Activated naive CD4-positive, alpha-beta T cell treated with anti-CD3 and anti-CD28 coated beads, Interleukin-2, amount 50 U/mL, for 72 hours (primary cell): ENCODE measurements at places on chromosomes 11 and 22.
A peak's percentile ranks its signal among the peaks of the same experiment; 100 is the strongest.

DNA sequence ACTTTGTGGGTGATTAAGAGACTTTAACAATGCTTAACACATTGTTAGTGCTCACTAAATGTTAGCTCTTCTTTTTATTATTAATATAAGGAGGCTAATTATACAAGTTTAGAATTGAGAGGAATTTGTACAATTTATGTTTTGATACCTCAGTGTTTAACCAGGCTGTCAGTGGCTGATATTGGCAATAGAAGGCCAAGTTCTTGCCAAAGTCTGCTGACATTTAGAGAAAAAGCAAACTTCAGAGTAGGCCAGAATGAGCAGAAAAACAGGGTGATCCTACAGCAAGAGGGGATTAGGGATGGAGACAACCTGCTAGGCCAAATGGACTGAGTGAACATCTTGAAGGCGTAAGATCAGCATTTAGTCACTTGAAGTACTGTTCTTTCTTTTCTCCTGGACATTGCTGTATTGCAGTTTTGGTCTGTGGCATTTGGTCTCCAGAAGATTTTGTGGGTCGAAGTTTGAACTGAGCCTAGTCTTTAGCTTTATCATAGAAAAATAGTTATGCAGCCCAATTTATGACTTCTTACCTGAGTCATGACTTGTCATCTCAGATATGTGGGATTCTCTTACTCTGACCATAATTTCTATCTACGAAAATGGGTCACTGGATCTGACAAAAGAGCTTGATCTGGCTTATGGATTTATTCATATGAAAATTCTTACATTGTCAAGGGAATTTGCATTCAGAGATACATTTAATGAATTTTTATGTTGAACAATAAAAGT, 9.0 kb downstream of the TRIM44 start:
- no peak for DNase-seq

DNA sequence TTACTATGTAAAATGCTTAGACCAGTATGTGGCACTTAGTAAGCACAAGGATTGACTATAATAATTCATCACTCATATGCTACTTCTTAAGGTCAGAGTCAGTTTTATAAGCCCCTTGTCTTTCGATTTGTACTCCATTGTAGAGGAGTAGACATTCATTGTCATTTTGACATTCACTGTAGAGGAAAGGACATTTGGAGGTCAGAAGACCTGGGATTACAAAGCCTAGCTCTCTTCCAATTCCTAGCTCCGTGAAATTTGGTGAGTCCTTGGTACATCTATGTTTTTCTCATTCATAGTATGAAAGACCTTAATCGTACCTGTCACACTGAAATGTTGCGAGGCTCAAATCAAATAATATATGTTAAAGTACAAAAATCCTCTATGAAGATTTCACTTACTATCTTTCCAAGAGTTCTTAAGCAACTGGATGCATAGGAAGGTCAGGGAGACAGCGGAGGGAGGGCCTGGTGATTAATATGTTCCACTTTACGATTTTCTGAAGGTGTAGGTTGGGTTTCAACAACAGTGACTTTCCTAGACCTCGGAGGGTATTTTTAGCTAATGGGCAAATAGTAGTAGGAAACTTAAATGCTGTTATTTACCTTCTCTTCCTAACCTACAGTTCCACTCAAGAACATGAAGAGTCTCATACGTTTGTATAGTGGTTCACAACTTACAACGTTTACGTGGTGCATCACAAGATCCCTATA, 1.4 kb upstream of the EMSY start:
- no peak for DNase-seq

DNA sequence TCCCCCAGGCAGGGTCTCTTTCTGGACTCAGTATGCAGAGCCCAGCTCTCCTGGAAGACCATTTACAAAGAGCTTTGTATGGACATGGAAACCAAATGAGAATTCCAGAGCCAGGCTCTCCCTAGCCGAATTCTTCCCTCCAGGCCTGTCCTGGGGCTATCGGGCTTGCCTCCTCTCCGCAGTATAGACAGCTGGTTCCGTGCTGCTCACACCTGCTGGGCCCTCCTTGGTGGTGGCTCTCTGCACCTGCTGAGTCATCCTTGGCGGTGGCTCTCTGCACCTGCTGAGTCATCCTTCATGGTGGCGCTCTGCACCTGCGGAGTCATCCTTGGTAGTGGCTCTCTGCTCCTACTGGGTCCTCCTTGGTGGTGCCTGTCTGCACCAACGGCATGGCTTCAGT, 743.5 kb downstream of the BRD1 start:
- DNase-seq, result no peak

DNA sequence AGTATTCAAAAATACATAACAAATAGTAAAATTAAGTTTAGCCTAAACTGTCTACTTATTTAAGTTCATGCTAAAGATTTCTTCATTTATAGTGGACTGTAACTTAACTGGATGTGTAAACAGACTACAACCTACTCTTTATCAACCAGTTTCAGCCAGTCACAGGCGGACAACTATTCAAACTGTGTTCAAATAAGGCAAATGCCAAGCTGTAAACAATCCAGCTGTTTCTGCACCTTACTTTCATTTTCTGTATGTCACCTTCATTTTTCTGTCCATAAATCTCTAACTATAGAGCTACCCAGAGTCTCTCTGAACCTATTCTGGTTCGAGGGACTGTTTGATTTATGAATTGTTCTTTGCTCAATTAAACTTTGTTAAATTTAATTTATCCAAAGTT, 992.8 kb downstream of the DLG2 start:
- DNase-seq, result no peak

DNA sequence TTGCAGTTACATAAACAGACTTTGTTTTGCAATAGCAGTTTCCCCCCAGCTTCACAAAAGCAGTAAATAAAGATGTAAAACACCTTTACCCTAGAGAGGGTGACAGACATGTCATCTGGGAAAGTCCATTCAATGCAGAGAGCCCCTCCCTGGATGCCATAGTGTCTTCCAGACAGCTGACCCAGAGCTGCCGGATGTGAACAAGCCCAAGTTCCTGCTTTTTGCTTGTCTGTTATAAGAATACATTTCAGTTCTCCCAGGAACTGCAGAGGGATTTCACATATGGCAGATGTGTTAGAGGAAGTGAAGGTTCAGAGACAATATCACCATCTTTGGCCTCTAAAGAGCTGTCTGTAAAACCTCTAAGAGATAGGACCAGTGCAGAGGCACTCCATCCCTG, 48.9 kb downstream of the RELT start:
- no peak for DNase-seq

DNA sequence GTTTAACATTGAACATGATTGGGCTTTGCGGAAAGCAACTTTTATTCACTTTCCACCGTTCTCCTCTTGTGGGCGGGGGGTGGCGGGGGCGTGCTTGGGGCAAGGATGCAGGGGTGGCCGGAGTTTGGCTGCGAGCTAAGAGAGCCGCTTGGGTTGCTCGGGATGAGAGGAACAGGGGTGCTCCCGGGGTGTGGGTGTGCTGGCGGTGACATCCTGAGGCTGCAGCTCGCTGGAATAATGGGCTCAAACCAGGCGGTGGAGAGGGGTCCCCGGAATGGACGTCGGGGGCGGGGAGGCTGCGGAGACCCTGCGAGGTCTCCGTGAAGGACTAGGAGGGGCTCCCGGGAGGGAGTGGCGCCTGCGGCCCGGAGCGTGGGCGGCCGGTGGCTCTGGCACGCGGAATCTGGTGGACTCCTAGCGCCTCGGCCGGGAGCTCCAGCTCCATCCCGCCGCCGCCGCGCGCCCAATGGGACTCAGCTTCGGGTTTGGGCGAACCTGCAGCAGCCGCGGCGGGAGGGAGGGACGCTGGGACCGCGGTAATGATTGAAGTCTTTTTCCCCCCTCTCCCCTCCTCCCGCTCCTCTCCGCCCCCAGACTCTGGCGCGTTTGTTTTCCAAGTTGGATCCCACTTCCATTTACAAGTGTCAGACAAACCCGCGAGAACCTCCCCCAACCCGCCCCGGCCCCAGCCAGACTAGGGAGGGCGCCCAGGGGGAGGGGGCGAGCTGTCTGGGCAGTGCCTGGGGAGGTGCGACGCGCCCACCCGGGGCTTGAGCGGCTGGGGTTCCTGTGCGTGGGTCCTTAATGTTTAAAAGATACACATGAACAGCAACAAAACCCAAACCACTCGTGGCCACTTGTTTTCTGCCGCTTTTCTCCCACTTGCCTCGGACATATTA, 2.0 kb downstream of the FAT3 start:
- DNase-seq, result no peak

- DNase-seq, result no peak
These were observed 33.5 kb downstream of the ETS1 start for GRCh38 chr11:128553662-128554362.

GRCh38 chr11:83723999-83724398, 437.8 kb upstream of the CCDC90B start:
- no peak for DNase-seq

- DNase-seq, result peak; percentile 68
These were observed 11.7 kb downstream of the PHRF1 start for GRCh38 chr11:587978-588380.

DNA sequence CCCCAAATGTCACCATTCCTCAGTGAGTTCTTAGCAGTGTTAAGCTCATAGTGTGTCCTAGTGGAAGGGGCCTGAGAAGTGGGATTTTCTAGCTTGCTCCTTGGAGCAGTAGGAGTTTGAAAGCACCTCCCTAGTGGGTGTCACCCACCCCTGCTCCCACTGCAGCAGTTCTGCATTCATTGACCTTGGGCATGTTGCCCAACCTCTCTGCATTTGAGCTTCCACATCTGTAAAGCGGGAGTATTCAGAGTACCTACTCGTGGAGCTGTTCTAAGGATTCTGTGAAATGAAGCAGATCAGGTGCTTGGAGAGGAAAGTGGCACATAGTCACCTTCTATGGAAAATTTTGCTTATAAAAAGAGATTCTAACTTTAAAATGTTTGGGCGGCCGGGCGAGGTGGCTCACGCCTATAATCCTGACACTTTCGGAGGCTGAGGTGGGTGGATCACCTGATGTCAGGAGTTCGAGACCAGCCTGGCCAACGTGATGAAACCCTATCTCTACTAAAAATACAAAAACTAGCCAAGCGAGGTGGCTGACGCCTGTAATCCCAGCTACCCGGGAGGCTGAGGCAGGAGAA, 16.9 kb downstream of the LMO2 start:
- DNase-seq, result no peak

DNA sequence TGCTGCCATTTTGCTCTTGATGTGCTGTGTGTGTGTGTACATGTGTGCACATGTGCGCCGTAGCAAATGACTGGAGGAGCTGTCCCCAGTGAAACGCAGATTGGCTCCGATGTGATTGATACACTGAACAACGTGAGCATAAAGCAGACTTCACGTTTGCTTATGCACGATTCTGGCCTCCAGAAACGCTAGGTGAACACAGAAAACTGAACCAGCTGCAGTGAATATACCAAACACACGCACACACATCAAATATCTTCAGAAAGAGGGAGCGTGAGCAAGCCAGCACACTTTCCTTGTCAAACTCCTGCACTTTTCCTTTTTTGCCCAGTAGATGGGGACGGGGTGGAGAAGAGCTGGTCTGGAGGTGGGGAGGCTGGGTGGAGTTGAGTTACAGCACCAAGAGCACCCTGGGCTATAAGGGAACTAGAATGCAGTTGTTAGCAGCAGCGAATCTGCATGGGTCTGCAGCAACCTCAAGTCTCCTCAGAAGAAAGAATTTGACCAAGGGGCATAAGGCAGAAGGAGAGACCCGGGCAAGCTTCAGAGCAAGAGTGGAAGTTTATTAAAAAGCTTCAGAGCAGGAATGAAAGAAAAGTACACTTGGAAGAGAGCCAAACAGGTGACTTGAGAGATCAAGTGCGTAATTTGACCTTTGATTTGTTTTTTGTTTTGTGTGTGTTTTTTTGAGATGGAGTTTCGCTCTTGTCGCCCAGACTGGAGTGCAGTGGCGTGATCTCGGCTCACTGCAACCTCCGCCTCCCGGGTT, 77.8 kb upstream of the CADM1 start:
- DNase-seq, result no peak

GRCh38 chr22:29503811-29504372, 23.9 kb downstream of the NEFH start:
- no peak for DNase-seq

DNA sequence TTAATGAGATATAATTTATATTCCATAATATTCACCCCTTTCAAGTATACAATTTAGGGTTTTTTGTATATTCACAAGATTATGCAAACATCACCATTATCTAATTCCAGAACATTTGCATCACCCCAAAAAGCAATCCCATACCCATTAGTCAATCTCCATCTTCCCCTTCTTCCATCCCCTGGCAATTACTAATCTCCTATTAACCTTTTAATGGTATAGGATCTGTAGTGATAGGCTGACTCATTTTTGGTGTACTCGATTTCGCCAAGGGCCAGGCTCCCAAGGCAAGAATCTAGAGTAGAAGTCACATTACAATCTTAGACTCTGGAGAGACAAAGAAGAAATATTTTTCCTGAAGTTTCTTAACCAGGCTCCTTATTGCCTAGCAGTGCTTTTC, 113.4 kb downstream of the GAB2 start:
- DNase-seq, result no peak

GRCh38 chr11:73259406-73260126, 12.6 kb upstream of the P2RY6 start:
- DNase-seq, result peak; percentile 30

DNA sequence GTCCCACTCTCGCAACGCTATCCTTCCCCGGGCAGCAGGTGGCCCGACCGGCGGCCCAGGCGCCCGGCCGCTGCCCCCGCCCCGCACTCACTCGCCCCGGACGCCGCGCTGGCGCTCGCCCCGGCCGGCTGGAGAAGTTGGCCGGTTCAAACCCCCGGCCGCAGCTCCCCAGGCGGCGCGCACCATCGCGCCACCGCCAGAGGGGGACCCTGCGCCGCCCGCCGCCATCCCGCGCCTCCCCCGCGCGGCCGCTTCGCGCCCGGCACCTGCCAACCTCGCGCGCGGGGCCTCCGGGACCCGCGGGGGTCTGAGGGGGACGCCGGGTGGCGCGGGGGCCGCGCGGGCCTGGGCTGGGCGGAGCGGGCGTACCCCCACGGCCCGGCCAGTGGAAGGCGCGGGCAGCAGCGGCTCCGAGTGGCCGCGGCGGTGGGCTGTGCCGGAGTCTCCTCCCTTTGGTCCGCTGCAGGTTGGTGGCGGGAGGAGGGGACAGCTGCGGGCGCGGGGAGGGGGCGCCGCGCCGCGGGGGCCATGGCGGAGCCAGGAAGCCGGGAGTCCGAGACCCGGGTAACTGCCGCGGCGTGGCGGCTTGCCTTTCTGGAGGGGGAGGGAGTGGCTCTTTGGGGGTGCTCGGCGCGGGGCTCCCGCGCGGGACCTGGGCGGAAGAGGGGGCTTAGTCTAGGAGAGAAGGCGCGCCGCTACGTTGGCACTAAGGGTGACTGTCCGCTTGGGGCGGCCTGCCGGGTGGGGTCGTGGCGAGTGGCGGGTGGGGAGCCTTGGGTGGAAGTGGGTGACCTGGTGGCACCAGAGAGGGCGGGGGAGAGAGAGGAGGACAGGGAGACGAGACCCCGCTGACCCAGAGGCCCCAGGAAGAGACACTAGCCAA, at the start of the genes MPST and TST:
Gene MPST, plus strand, starts transcription at position 434 of the 883 bp plus-strand sequence. Its CDS starts 95 bp downstream, at position 529.
Gene TST, minus strand, starts transcription at position 139 of the 883 bp plus-strand sequence. CDS start 715 bp downstream, outside the sequence.
- DNase-seq, result peak; percentile 56

DNA sequence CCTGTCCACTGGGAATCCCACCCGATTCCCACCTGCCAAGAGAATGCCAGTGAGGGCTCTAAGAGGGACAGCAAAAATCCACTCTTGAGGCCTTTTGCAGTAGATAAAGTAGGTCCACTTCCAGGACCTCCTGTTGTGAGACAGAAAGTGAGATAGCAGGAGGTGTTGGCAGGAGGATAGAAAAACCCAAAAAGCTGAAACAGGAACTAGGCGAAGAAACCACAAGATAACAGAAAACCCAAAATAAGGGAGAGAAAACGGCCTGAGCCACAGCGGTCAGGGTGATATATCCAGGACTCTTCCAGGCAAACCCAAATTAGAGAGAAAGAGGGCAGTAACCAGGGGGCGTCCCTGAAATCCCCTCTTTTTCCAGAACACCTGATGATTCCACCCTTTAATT, 79.7 kb upstream of the LINC01488 start:
- no peak for DNase-seq

GRCh38 chr11:13247606-13248296, 29.8 kb upstream of the BMAL1 start:
- DNase-seq, result no peak
